ENCODE measurements at places on chromosomes 4 and X. TPM values are rescaled to one million over a fixed set of nuclear protein-coding genes. Genes with fewer than 3 reads are reported as not detected.

- DNase-seq = no peak
Observed at GRCh38 chr4:108674356-108674977, 24.1 kb downstream of the OSTC start.

DNA sequence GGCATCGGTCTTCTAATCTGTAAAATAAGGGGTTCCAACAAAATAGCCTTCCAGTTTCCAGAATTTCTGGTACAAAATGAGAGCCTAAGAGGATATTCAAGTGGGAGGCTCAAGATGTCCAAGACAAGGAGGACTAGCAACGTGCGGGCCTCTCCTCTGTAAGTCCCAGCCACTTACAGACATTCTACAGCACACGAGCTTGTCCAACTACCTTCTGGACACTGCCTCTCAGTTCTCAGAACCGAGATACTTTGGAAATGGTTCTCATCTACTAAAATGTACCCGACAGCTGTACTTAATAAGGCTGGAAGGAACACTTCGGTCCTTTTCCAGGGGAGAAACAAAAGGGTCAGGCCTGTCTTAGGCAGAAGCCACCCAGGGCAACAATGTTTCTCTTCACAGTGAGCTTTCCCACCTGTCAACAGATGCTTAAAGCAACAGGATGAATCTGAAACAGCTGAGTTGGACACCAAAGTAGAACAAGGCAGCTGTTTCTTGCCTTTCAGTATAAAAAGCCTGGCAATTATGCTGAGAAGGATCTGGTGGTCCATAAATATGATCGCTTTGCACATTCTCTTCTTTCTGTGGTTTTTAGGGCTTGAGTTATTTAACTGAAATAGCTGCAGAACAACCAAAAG, 127.0 kb downstream of the HS6ST2 start:
- peak; percentile 32 for DNase-seq

- DNase-seq = no peak
Observed at GRCh38 chrX:133606990-133607389, 191.7 kb upstream of the GPC4 start.

DNA sequence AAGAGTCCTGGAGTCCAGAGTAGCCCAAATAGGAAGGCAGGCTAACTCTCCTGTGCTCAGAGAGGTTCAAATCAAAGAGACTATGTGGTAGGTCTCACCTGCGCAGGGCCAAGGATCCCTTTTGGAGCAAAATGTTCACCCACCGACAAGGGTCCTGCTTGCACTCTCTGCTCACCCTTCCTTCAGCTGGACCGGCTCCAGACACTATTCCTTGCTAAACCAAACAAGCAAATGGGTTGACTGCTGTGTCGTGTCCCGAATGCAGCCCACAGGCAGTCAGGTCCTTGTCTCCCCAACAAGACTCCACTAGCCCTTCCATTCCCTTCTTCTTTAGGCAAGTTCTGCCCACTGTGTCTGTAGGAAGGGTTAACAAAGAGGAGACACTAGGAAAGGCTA, 760 bp downstream of the TRMT2B start:
- DNase-seq = no peak

DNA sequence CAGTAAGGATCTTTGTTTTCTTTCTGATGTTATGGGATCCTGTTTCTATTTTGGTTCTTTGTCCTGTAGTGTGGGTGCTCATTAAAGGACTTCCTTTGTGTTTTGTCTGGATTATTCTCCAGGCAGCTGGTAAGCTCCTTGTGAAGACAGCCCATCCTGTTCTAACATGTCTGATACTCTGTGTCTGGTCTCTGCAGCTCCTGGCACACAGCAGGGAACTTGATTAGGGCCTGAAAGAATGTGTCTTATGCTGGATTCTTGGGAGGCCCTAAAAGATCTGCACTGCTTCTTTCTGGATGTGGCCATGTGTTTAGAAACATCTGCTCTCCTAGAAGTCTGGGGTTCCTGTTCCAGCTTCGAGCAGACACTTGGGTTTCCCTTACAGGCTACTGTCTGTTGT, 38.1 kb upstream of the ATXN3L start:
- no peak for DNase-seq

DNA sequence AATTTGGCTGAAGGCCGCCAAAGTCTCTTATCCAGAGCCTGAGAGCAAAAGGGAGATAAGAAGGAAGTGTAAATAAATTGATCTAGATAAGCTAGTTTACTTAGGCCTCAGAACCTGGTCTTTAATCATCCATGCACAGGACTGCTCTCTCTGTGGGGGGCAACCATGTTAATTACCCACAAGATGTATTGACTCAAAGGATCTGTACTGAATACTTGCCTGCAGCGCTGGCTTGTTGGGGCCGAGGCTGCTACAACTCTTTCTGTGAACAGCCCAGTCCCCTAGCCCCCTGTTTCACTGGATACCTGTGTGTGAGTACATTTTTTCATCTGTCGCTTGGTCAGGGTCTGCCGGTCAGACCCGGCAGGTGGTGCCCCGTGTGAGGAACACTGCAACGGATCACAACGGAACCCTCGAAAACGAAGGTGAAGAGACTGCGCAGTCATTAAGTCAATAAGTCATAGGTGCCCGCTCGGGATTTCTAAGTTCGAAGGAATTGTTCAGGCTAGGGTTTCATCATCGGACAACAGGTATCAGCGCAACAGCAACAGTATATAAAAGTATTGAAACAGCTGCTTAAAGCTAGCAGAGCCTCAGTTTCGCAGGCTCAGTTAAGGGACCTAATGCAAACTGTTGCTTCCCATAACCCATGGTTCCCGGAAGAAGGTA, 8.3 kb downstream of the MAGEA11 start:
- DNase-seq = no peak

DNA sequence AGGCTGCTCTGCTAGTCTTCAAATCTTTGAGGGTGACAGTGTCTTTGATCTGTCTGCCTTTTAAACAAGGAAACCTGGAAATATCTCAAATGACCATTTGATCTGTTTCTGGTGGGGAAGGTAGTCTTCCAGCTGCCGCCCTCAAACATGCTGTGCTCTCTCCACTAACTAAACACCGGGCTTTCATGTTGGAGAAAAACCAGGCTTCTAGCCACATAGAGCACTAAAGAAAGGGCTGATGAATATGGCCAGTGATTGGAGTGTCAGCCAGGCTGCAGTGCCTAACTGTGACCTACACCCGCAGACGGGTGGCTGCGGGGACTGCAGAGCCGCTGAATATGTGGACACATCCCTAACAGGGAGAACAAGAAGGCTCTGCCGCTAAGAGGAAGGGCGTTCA, 85.9 kb downstream of the UNC5C start:
- no peak for DNase-seq

DNA sequence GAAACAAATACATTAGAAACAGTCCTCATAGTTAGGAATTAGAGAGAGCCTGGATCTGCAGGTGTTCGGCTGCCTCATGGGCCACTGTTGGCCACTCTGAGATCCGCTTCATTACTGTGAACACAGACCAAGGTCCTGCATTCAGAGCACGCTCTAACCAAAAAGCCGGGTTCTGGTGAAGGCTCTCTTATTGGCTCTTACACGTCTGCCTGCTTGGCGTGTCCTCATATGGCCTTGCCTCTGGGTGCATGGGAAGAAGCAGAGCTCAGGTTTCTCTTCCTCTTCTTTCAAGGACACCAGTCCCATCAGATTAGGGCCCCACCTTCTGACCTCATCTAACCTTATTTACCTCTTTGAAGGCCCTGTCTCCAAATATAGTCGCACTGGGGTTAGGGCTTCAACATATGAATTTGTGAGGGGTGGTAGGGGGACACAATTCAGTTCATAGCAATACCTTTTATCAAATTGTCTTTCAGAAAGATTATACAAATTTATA, 37.1 kb upstream of the ELF2 start:
- no peak for DNase-seq

- DNase-seq = no peak
Observed at GRCh38 chr4:169909897-169910296, 116.3 kb downstream of the MFAP3L start.

GRCh38 chr4:67288964-67289363, 256.3 kb downstream of the CENPC start:
- DNase-seq = no peak

DNA sequence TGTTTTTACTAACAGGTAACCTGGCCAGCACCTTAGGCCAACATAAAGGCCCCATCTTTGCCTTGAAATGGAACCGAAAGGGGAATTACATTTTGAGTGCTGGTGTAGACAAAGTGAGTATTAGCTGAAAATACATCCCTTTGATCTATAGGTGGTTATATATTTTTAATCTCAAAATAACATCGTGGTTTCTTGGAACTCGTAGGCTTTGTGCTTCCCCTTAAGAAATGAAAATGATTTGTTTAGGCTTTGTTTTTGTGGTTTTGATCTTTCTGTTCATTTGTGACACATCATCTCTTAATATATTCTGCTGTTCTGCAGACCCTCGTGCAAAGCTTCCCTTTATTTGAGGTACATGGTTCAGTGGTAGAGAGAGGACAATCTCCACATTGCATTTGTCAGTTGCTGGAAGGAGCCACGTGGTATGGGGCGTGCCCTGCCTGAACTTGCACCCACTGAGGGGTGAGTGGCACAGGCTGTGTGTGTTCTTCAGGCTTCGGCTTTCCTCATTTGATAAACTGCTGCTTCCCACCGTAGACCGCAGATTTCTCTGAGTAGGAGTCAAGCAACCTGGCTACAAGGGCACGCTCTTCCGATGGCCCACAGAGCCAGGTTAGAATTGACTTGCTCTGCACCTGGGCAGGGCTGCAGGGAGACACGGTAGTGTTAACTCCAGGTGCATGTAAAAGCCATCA, 72.2 kb downstream of the GPR143 start:
- no peak for DNase-seq

DNA sequence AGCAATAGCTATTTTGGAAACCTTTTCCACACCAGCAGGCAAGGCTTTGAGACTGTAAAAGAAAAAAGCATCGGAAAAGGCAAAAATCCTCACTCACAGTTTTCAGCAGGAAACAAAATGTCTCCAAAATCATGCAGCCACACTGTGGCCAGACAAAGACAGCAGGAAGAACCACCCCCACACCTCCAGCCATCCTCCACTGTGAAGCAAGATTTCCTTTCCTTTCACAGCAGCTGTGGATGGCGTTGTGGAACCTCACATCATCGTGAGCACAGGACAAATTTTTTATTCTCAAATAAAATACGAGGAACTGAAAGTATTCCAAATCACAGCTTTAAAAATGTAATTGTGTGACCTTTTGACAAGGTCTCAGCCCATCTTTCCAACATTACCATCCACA, 351.7 kb upstream of the NOCT start:
- DNase-seq = no peak

DNA sequence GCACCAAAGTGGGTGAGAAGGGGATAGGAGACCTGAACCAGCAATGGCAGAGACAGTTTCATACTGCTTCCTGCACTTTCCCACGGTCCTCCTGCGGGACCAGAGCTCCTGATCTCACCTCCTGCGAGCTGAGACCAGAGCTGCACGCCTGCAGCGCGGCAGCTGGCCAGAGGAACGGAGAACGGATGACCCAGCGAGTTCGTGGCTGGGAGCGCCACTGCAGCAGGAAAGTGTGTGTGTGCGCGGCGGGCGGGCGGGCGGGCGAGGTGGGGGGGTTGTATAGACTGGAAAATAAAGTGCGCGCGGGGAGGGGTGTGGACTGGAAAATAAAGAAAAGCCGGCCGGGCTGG, 16.5 kb downstream of the MCF2 start:
- DNase-seq = no peak

DNA sequence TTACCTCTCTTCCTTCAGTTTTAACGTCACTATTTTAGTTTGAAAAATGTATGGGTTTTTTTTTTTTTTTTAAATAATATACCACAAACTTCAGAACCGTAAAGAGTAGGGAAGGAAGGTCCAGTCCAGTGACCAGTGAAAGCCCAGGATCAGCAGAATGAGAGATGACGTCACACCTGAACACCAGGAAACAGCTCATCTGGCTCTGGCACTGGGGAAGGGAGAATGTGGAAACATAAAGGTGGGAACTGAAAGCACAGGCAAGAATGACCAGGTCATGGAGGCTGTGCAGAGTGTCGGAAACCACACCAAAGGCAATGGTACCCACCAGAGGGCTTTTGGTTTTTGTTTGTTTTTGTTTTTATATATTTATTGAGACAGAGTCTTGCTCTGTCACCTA, 141.2 kb downstream of the DHX15 start:
- no peak for DNase-seq

DNA sequence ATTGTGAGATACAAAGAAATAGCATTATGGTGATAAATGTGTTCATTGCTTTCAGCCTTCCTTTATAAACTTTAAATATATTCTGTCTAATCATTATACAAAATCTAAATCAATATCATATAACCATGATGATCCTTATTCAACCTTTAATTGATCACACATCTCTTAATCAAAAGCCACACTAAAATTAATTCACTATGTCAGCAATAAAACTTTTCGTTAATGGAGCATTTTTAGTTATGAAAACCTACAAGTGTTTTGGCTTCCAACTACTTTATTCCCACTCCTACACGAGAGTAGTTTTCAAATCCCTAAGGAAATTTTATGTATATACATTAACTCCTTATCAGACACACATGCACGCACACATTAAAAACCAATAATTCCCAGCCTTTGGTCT, 530.2 kb downstream of the KCTD8 start:
- DNase-seq = no peak

GRCh38 chr4:37243051-37243450, 1.5 kb upstream of the NWD2 start:
- DNase-seq = no peak

DNA sequence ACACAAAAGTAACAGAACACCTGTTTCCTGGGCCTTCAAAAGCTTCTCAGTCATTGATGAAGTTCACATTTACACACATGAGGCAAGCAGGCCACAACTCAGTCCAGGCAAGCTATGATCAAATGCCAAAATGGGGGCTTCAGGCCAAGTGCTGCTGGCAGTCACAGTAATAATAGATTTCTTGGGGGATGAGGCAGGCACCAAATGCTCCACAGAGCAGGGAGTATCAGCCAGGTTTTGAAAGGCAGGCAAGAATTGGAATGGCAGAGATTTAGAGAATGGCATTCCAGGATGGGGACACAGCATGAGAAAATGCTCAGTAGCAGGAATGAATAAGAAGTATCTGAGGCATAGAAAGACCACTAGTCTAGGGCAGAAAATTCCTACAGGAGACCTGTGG, 52.8 kb downstream of the GRIA3 start:
- DNase-seq = no peak

DNA sequence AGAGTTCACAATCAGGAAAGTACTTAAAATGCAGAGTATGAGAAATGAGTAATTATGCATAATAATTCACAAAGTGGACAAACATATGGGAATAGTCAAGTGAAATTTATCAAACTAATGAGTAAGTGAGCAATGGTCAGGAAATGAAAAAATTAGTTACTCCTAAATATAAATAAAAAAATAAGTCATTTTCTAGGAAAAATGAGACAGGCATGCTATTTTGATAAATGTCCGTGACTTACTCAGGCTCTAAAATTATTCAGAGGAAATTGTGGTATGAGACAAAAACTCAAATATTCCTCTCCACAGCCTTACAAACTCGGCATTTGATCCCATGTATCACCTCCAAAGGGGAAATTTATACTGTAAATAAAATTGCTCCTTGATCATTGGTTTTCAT, 181.2 kb downstream of the COX18 start:
- DNase-seq = no peak

GRCh38 chr4:11081006-11081405, 347.7 kb downstream of the HS3ST1 start:
- DNase-seq = no peak

The GUF1 gene
- polyA plus RNA-seq = 10.3 TPM

The ZGRF1 gene
- polyA plus RNA-seq = 1.6 TPM

The PLXNB3 gene
- 25.8 TPM for polyA plus RNA-seq

The SHISA3 gene
- polyA plus RNA-seq = 2.7 TPM

The BMX gene
- 3.3 TPM for polyA plus RNA-seq

The DCAF4L1 gene
- 0.06 TPM for polyA plus RNA-seq

The SERTM2 gene
- polyA plus RNA-seq = 0.16 TPM

Measured in urinary bladder (tissue), 4 donors.